ENCODE measurements at places on chromosomes 2 and 18.

DNA sequence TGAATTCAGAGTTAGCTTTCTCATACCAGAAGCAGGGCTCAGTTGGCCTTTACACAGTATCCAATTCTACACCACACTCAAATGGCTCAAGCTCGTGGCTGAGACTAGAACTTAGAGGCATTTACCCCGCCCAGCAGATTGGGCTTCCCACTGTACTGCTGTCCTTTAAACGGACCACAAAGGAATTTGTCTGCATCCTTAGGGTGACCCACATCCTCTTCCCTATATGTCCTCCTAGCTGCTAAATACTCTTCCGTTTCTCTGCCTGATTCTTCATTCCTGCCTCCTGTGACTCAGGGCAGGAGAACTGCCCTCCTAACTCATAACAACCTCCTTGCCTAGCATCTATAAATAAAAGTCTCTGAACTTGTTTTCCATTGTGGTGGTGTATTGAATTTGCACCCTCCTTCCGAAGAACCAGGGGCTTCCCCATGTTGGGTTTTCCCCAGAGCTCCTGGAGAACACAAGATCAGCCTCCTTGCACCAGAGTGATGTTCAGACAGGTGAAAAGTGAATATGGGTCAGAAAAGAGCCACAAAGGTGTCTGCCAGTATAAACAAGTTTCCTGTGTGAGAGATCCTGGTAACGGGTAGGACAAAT is 32.0 kb upstream of the MC4R start:
- no peak for DNase-seq
- no peak overlapping the region for H3K27ac ChIP-seq
- H3K4me3 ChIP-seq = no peak overlapping the region
- no peaks in the 10 kb centered on the region for H3K36me3 ChIP-seq
- H3K27me3 ChIP-seq = no peaks in the 10 kb centered on the region

DNA sequence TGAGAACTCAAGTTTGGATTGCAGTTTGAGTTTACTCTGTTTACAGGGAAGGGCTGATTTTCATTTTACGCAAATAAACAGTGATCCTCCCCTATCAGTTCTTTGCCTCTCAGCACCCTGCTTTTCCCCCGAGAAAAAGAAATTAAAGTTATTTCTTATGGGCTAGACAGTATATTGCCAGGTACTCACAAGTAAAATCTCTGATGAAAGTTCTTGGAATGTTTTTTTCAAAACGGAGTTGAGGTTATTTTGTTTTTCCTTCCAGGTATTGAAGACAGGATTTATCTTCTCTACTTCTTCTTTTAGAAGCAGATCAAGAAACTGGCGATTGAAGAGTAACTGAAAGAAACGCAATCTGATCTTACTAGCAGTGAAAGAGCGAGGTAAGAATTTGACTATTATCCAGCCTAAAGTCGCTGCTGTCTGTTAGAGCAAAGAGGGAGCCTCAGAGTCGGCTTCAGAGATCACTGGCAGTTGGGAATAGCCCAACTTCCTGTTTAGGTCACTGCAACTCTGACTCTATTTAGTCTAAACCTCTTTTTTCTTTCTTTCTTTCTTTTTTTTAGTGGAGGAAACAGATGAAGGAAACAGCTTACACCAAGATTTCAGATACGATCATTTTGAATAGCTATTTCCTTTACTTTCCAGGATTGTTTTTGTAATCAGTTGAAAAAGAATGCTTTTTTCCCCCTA is at the start of gene TFPI:
TSS of gene TFPI (minus strand) at position 425 of the 693 bp plus-strand sequence. CDS start 50,667 bp downstream, outside the sequence.
- peak within 1 kb of the TSS; percentile 26 for H3K4me3 ChIP-seq
- H3K27me3 ChIP-seq = no peaks in the 10 kb centered on the region
- DNase-seq = no peak
- no peaks in the 10 kb centered on the region for H3K36me3 ChIP-seq
- no peaks in the 10 kb centered on the region for H3K4me1 ChIP-seq

DNA sequence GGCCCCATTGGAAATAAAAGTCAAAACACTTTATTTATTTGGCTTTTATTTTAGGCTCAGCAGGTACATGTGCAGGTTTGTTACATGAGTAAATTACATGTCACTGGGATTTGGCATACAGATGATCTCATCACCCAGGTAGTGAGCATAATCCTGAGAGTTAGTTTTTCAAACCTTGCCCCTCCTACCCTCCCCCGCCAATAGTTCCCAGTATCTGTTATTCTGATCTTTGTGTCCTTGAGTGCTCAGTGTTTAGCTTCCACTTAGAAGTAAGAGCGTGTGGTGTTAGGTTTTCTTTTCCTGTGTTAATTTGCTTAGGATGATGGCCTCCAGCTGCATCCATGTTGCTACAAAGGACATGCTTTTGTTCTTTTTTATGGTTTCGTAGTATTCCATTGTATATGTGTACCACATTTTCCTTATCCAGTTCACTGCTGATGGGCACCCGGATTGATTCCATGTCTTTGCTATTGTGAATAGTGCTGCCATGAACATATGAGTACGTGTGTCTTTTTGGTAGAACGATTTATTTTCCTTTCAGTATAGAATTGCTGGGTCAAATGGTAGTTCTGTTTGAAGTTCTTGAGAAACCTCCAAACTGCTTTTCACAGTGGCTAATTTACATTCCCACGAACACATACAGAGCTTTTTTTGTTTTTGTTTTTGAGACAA is 47.9 kb downstream of the ARMC9 start:
- H3K4me3 ChIP-seq = no peak overlapping the region
- no peaks in the 10 kb centered on the region for H3K27me3 ChIP-seq
- no peaks in the 10 kb centered on the region for H3K36me3 ChIP-seq

DNA sequence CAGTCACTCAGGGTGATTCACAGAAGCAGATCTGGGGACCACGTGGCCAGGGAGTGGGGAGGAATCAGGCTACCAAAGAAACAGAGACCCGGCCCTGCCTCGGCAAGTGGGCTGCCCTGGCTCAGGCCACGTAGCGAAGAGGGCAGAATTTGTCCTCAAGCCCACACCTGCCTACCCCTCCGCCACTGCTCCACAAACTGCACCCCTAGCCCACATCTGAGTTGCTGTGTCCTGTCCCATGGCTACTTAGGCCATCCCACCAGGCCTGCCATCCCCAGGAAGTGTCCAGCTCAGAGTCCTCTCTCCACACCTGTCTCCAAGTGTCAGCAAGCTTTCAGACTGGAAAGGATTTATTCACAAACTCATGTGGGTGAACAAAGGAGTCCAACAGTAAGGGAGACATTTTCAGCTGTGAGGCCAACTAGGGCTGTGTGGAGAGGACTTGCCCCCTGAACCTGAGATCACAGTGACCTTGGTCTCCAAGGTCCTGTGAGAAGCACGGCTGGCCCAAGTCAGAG is 31.7 kb upstream of the ASPRV1 start:
- no peak overlapping the region for H3K4me3 ChIP-seq
- H3K4me1 ChIP-seq = no peaks in the 10 kb centered on the region
- no peaks in the 10 kb centered on the region for H3K27me3 ChIP-seq

GRCh38 chr2:224101820-224102630 is 62.9 kb upstream of the SERPINE2 start:
- no peak overlapping the region for H3K27ac ChIP-seq
- H3K36me3 ChIP-seq = no peaks in the 10 kb centered on the region
- no peak overlapping the region for H3K4me3 ChIP-seq
- no peak for DNase-seq
